EL (cell line): ENCODE measurements at places on chromosomes 12 and 14.
A peak's percentile ranks its signal among the peaks of the same experiment; 100 is the strongest.

DNA sequence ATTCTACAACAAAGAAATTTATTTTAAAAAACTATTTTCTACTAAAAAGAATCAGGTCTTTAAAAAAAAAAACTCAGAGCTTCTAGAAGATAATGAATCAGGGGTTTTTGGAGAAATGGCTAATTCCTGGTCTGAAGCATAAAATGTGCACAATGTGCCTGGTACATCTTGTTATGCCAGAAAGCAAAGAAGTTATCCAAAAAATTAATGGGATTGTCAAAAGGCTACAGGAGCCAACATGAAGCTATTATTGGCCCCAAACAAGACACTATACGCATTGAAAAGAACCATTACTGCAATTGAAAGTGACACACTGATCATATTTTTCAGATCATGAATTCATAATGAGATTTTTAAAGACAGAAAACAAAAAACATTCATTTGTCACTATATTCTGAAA lies 19.3 kb upstream of the TUBA1A start:
- DNase-seq: no peak

GRCh38 chr14:39102265-39102968 lies 618 bp downstream of the SEC23A start:
- peak; percentile 52 for DNase-seq

DNA sequence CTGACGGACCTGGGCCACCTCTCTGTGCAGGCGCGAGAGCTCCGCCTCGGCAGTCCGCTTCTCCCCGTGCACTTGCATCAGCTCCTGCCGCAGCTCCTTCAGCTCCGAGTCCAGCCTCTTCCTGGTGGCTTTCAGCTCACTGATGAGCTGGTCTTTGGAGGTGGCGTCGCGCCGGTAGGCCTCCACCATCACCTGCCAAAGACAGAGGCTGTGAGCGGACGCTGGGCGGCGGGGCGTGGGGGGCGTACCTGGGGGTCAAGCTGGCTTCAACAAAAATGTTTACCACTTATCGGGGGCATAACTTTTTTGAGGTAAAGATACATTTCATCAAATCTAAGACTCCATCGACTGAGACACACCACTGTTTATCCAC lies 27.5 kb upstream of the ANKLE2 start:
- no peak for DNase-seq

GRCh38 chr12:2172491-2173214 lies 119.9 kb downstream of the CACNA1C start:
- DNase-seq: no peak

- no peak for DNase-seq
Observed at GRCh38 chr14:52472728-52473127, 79.6 kb downstream of the TXNDC16 start.

- peak; percentile 72 for DNase-seq
Observed at GRCh38 chr12:77104792-77105191, 39.4 kb upstream of the E2F7 start.

- DNase-seq: no peak
Observed at GRCh38 chr12:63302269-63302940, 151.4 kb upstream of the AVPR1A start.

DNA sequence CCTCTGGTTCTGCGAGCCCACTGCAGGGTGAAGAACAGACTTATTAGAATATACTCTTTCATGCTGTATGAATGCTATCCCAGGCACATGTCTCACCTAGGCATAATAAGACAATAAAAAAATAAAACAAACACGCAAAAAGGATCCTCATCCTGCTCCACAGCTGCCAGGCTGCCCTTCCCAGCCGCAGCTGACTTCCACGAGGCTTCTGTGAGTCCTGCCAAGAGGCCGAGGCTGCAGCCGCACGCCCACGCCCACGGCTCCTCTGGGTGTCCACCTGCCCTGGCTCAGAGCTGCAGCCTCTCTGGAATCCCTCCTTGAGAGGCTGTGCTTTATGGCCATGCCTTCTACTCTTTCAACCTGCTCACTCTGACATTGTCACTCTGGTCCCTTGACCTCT lies 6.9 kb downstream of the SMIM41 start:
- DNase-seq: no peak

GRCh38 chr14:91342206-91342760 lies 75.3 kb downstream of the CCDC88C start:
- no peak for DNase-seq

DNA sequence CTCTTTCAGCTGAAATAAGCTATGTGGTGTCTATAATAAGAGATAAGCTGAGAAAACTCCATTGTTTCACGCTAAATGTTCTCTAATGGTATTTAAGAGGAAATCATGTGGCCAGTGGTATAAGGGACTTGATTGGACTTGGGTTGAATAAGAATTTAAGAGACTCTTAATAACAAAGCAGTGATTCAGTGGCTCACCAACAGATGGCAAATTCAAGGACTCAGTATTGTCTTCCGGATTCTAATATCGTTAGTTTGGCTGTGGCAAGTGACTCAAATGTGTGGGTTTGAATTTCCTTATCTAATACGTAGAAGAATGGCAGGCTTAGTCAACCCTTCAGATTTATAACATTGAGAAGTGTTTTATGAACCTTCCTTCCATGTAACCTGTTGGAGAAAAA lies 49.1 kb upstream of the KCNH3 start:
- peak; percentile 90 for DNase-seq

- DNase-seq: peak; percentile 90
Observed at GRCh38 chr12:25495331-25496097, 57.6 kb downstream of the LMNTD1 start.

DNA sequence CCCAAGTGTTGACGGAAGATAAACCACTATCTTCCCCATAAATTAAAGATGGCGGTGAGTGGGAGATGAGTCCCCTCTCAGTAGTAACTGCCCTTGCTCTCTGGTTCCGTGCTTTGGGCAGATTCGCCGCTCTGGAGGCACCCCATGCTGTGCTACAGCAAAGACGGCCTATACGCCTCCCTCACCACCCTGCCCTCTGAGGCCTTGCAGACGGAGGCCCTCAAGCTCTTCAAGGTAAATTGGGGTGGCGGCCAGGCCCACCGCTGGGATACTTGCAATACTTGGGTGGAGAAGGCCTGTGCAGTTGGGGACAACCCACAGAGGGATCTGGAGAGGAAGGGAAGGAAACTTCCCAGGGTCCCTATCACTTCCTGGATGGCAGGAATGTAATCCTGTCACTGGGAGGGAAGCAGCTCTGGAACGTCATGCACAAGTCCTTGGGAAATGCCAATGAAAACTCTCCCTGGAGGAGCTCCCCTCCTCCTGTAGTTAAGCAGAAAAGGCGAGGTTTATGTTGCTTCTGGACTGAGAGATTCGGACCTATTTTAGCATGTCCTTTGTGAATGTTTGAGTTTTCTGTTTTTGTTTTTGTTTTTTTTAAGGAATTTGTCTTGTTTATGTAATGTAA lies 22.8 kb downstream of the PIGH start:
- no peak for DNase-seq

DNA sequence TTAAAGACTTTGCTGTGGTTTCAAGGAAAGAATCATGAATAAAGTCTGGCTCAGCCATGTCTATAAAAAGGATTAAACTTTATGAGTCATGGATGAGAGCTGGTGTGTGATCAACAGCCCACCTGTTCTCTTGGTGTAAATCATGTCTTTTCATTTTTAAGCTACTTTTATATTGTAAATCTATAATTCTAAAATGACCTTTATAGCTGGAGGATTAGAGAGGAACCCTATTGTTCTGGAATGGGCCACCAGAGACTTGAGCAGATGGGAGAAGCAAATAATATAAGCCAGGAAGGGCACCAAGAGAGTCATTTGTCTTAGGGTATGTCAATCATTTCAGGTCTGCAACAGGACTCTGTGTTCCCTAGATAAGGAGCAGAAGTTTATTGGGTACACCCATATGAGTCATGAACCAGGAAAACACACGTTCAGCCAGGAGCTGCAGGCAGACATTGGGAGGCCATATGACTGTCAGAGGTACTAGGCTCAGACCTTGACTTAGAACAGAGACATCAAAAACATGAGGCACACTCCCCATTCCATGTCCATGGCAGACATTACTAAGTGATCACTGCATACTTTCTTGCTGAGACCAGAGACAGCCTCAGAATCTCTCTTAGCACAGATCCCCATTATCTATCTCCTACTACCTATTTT lies 49.3 kb downstream of the NDUFA12 start:
- peak; percentile 40 for DNase-seq

DNA sequence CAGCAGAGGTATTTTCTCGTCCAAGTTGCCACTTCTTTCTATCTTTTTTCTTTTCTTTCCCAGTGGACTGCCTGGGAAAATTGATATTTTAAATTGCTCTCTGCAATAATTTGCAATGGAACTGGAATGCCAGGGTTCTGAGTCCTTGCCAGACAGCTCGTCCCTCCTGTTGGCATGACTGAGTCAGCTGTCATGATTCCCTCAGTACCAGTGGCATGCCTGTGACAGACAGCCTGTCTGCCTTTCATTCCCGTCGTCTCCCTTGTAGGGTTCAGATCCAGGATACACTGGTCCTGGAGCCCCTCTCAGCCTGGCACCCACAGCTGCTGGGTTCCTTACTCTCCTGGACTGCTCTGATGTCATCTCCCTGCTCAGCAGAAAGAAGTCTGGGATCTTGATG lies 84.8 kb downstream of the PTPN11 start:
- no peak for DNase-seq

GRCh38 chr14:50541159-50541567 lies 8.8 kb upstream of the MAP4K5 start:
- DNase-seq: no peak

DNA sequence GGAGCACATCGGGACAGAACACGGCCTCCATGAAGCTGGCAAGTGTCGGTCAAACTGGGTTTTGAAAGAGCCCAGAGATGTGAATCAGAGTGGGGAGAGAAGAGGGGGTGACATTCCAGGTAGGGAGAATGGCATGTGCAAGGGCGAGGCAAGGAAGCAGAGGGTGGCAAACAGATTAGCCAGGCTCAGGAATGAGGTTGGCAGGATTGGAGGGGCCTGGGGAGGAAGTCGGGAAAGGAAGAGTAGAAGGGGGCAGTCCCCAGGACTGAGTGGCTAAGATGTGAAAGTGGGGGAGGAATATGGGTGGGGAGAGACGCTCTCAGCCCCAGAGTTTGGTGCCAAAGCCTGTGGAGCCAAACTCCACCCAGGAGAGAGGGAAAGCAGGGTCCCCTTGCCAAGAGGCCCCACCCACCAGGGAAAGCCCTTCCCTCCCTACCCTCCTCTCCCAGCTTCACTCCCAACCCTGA lies 5.5 kb upstream of the HDAC7 start:
- DNase-seq: no peak

GRCh38 chr14:34993426-34993825 lies 10.6 kb downstream of the SRP54 start:
- DNase-seq: no peak

DNA sequence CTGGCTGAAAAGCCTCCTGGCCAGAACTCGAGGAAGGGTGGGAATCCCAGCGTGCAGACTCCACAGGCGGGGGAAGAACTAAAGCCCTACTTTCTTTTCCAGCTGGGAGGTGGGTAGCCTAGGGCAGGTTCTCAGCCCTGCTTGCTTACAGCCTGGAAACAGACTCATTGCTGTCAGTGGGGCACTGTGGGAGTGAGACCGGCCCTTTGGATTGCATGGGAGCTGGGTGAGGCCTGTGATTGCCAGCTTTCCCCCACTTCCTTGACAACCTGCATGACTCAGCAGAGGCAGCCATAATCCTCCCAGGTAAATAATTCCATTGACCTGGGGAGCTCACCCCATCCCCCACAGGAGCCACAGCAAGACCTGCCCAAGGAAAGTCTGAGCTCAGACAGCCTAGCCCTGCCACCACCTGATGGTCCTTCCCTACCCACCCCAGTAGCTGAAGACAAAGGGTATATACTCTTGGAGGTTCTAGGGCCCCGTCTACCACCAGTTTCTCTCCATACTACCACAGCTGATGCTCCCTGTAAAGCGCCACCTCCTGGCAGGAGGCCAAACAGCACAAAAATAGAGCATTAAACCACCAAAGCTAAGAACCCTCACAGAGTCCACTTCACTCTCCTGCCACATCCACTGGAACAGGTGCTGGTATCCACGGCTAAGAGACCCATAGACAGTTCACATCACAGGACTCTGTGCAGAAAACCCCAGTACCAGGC lies 294.1 kb downstream of the SEC23A start:
- no peak for DNase-seq
